ENCODE measurements at places on chromosomes 16 and 17.

DNA sequence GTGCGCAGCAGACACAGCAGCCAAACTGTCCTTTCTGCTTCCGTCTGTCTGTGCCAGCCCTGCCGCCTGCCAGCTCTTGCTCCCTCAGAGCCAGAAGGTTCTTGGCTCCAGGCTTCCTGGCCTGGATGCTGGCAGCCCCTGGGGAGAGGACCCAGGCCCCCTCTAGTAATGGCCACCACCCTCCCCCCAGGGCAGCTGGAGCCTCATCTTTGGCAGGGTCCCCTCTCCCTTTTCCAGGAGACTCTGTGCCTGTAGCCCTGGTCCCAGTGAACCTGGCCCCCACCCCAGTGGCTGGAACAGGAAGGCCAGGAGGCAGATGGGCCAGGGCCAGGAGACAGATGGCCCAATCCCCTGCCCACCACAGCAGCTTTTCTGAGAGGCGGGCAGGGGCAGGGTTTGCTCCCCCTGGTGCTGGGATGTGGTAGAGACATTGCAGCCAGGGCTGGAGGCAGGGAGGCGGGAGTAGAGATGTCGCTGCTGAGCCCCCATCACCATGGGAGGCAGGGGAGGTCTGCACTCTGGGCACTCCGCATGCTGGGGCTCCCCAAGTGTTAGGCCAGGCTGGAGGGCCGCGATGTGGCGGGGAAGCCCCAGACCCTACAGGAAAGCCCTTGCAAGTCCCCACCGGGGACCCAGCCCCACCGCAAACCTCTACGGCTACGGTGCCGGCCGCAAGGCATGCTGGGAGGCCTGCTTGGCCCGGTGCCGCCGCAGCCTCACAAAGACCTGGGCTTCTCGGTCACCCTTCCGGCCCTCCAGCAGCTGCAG lies 16.7 kb downstream of the UNC13D start:
- no peak for DNase-seq

- no peak for DNase-seq
Observed at GRCh38 chr17:48498164-48498850, 32.5 kb downstream of the HOXB1 start.

GRCh38 chr16:87585442-87586200 lies 16.7 kb upstream of the JPH3 start:
- DNase-seq: no peak

- DNase-seq: no peak
Observed at GRCh38 chr16:68696514-68696913, 40.6 kb upstream of the CDH1 start.

DNA sequence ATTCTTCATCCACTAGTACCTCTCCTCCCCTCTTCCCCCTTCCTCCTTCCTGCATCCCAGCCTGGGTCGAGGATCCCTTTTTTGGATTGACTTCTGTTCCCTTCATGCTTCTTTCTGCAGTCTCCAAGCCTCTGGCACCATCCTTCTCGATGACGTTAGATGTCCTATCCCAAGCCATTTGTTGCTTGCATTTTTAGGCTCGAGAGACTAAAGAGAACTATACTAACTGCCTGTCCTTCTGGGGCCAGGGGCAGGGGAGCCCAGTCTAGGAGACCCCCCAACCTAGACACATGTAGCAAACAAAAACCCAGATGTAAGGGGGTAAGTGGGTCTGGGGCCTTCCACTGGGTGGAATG lies 23.9 kb downstream of the UNK start:
- no peak for DNase-seq

DNA sequence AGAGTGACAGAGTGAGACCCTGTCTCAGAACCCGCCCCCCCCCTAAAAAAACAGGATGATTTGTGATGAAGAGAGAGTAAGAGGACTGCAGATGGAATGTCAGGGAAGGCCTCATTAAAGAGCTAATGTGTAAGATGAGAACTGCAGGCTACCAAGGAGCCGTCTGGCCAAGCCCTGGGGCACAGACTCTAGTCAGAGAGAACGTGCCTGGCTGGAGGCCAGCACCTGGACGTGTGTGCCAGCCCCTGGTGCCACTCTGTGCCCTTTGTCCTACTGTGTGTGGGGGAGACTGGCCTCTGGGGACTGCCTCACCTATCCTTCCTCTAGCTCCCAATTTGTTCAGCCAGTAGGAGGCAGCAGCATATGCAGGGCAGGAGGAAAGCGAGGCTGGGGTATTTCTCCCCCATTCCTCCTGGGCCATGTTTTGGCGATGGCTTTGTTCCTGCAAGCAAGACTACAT lies 37.1 kb downstream of the KNOP1 start:
- no peak for DNase-seq

- DNase-seq: no peak
Observed at GRCh38 chr16:57407521-57408353, 3.2 kb downstream of the CCL17 start.

DNA sequence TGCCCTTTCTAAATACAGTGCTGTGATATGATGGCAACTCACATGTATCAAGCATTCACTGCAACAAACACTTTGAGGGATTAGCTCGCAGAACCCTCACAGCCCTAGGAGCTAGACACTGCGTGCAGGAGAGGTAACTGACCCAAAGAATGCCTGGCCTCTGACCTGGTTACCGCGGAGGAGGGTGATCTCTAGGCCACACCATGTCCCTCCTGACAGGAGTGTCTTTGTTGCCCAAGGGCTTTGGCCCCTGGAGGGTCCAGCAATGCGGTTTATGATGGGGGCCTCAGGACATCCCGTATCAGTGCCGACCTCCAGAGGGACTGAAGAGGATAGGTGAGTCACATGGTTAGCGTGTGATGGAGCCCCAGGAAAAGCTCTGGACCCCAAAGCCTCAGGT lies 130.6 kb downstream of the MGAT5B start:
- DNase-seq: no peak

GRCh38 chr17:17605083-17605728 lies 13.7 kb upstream of the PEMT start:
- DNase-seq: no peak

- DNase-seq: no peak
Observed at GRCh38 chr16:1998852-1999801, 9.4 kb downstream of the SYNGR3 start.

GRCh38 chr16:53960050-53960812 lies 256.3 kb downstream of the FTO start:
- no peak for DNase-seq

GRCh38 chr17:51152766-51153209 lies 571 bp upstream of the NME1 start:
- DNase-seq: no peak
